Stimulated activated CD8-positive, alpha-beta memory T cell treated with anti-CD3 and anti-CD28 coated beads, Interleukin-7, amount 100 ng/mL, for 1 hour (primary cell): ENCODE measurements at places on chromosomes 5 and 9.

DNA sequence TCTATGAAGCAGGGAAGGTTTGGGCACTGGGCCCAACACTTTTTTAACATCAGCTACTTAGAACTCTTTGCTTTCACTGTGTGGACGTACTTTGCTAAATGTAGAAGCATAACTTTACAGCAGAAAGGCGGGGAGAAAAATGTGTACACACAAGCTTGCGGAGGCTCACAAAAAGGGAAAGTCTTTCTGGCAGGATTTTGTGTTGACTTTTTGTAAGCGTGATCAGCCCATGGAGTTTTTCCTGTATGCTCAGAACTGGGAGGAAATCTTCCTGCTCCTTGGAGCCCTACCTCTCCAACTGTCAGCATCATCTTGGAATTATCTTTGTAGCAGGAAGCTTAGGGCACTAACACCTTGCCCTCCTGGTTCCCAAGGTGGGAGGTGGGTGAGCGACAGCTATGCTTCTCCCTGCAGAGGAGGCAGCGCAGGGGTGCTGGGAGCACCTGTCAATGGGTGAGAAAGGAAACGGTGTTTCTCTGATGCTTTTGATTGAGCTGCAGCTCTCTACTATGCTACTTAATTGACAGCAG lies 321.9 kb downstream of the GADD45G start:
- DNase-seq: no peak

GRCh38 chr9:92501671-92502393 lies 19.5 kb upstream of the ASPN start:
- no peak for DNase-seq

GRCh38 chr9:104232781-104233341 lies 138.8 kb downstream of the SMC2 start:
- DNase-seq: no peak

DNA sequence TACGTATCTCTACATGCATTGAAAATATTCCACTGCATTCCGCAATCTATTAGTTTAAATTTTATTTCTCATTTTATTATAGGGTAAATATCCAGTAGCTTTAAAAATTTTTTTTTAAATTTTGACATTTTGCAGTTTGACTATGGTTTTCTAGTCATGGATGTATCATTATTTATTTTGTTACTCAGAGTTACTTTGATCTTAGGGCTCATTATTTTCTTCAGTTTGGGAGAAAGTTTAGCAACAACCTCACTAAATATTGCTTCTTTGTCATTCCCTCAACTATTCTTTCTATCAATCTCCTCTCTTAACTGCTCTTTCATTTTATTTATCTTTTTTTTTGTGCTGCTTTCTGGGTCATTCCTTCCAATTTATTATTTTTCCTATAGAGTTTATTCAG lies 100.5 kb upstream of the SLCO6A1 start:
- no peak for DNase-seq

DNA sequence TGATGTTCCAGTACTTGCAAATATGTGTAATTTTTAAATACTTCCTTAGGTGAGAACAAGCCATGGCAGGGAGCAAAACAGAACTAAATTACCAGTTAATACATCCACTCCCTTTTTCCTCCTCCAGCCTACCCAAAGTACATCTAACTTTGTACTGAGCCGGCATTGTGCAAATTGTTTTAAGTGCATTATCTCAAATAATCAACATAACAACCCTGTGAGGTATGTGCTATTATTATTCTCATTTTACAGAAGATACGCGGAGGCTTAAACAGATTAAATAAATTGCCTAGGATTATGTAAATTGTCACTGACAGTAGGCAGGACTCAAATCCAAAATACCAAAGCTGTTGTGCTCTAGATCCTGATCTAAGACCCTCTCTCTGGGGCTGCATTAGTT lies 55.5 kb upstream of the KLF4 start:
- DNase-seq: no peak

- DNase-seq: no peak
Observed at GRCh38 chr5:95791751-95792150, 30.8 kb downstream of the GLRX start.

GRCh38 chr5:139117342-139117884 lies 80.8 kb downstream of the SIL1 start:
- DNase-seq: no peak

DNA sequence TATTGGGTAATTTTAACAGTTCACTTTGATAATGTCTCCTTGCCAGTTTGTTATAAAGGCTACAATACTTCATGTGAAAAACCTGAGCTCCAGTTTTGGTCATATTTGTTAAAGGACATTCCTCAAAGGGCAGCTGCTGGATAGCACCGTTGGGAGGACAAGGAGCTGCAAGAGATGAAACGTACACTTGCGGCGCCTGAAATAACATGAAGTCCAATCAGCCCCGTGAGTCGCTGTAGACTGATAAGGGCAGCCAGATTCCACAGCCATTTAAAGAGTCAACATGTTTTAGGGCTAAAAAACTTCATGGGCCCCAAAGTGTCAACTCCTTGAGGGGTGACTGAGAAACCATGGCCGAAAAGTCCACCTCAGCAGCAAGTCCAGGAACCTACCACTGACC lies 85.6 kb upstream of the IFNK start:
- no peak for DNase-seq

DNA sequence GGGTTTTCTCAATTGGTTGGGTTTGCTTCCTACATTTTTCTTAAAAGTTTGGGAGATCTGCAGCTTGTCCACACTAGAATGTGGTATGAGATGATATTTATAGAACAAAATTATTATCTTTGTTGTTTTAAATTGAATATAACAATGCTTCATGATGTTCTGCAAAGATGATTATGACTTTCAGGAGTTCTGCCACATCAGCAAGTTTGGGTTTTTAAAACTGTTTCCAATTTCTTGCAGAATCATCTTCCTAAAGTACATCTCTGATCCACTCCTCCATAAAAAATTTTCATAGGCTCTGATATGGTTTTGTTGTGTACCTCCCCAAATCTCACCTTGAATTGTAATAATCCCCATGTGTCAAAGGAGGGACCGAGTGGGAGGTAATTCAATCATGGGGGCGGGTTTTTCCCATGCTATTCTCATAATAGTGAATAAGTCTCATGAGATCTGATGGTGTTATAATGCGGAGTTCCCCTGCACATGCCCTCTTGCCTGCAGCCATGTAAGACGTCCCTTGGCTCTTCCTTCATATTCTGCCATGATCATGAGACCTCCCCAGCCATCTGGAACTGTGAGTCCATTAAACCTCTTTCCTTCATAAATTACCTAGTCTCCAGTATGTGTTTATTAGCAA lies 119.1 kb upstream of the PTGER4 start:
- no peak for DNase-seq

DNA sequence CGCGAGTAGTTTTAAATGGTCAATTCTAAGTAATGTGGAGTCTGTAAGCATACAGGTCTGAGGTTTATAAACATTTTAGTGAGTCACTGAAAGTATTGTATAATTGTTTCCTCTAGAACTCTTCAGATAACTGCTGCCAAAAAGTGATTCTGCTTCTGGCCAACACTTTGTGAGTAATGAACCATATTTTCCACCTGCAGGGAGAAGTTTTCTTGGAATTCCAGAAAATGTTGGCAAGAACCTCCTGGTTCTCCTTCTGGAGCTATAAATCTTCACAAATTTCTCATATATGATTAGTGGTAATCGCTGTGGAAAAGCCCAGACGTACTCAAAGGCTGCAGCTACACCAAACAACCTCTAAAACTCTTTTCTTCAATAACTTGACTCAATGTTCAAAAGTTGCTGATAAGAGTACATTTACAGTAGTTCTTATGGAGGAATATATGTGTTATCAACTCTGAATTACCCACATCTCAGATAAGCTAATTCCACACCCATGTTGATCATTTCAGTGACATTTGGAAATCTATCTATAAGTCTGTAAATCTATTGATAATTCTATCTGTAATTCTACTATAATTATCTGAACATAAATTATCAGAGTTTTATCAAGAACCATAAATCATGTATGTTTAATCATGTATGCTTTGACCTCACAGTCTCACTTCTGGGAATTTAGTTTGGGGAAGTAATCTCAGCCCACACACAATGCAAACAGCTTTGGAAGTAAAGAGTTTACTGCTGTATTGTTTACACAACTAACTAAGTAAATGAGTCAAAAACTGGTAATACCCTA lies 74.1 kb downstream of the FNBP1 start:
- DNase-seq: no peak

DNA sequence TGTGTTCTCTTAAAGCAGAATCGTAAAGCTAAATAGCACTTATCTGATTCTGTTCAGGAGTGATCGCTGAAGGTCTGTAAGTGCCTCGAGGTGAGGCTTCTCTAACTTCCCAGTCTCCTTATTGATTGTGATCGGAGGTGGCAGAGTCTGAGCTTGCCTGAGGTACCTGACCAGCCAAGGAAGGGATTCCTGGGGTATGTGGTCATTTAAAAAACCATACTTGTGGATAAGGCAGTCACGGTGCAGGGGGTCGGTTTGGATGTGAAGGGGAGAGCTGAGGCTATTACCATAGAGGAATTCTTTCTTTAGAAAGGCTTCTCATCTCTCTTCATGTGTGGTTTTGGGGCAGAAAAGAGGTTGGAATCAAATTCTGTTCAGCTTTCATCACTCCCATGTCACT lies 193.7 kb downstream of the TLE4 start:
- DNase-seq: no peak

GRCh38 chr9:137313326-137313936 lies 11.4 kb upstream of the NRARP start:
- DNase-seq: no peak

GRCh38 chr5:129930221-129930620 lies 26.0 kb downstream of the CHSY3 start:
- DNase-seq: no peak

- no peak for DNase-seq
Observed at GRCh38 chr5:27701931-27702903, 663.8 kb upstream of the CDH9 start.

DNA sequence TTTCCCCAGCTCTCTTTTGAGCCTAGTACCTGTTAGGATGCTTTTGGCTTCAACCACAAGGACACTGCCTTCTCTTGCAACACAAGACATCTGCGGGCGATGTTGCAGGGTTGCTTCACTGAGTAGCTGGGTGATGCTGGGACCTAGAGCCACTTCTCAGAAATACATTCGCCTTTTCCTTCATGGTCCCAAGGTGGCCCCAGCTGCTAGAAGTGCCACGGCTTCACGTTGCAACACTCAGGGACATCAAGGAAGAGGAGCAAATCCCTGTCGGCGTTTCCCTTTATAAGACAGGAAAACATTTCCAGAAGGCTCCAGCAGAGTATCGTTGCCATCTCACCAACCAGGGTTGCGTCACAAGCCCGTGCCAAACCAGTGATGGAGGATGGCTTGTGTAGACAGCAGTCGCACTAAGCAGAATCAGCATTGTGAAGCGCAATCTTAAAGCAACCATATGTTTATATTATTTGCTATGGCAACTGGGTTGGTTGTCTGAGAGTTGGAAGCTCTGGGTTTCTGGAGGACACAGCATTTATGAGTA lies 62.7 kb downstream of the ANKRD33B start:
- DNase-seq: no peak

DNA sequence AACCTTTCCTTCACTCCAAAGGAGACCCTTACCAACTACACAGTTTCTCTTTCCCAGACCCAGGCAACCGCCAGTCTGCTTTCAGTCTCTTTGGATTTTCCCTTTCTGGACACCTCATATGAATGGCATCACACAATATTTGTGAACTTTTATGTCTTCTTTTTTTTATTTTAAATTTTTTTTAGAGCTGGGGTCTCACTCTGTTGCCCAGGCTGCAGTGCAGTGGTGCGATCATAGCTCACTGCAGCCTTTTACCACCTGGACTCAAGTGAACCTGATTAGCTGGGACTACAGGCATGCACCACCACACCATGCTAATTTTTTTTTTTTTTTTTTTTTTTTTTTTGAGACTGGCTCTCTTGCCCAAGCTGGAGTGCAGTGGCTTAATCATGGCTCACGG lies 37.5 kb downstream of the UBAP1 start:
- DNase-seq: no peak

DNA sequence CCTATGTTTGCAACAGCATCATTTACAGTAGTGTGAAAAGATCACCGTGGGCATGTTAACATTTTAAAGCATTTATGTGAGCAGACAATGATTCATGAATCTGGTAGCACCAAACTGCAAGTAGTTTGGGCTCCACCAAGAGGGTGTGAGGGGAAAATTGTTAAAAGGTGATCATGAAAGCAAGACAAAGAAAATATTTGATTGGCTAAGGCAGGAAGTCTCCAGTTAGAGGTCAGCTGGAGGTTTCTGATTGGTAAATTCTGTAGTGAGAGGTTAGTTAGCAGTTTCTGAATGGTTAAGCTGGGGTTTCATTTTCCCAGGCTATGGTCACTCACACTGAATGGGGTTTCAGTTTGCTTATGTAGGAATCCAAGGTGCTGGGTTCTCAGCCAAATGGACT lies 13.5 kb upstream of the DRD1 start:
- DNase-seq: no peak

DNA sequence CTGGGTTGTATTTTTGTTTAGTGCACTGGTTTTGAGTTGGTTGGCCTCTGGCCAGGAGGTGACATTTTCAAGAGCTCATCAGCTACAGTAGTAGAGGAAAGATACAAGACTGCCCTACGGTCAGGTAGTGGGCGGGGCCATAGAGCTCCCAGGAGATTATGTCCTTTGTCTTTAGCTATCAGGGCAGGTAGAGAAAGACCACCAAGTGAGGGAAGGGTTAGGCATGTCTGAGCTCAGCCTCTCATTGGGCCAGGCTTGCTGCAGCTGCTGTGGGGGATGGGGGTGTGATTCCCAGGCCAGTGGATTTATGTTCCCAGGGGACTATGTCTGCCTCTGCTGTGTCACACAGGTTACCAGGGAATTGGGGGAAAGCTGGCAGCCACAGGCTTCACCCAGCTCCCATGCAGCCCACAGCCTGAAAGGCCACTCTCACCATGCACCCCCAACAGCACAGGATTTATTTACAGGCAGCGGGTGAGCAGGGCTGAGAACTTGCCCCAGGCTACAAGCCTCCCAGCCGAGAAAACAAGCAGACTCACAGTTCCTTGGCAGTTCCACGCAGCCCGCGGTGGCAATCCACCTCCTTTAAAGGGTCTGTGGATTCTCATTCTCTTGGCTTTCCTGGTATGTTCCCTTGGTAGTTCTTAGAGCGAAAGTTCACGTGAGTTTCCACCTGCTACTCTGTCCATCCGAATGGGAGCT lies 37.5 kb upstream of the BOD1 start:
- DNase-seq: no peak

- no peak for DNase-seq
Observed at GRCh38 chr5:180521101-180521500, 26.9 kb downstream of the CNOT6 start.

GRCh38 chr9:136754059-136754572 lies 3.9 kb downstream of the LCN8 start:
- DNase-seq: no peak

DNA sequence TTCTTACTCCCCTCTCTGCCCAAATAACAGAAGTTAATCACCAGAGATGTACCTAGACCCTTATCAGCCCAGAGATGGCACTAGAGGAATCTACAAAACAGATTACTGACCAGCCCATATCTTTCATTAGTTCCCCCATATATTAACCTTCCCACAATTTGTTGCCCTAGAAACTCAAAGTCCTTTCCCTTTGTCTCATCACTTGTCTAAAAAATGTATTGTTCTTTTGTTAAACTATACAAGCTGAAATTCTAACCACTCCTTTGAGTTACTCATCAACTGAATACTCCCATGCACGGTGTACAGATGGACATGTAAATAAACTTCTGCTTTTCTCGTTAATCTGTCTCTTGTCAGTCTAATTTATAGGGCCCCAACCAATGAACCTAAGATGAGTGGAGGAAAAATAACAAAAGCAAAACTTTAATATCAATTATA lies 130.9 kb downstream of the CCDC192 start:
- DNase-seq: no peak
